ENCODE measurements at places on chromosomes 6 and 20. TPM values are rescaled to one million over a fixed set of nuclear protein-coding genes. Genes with fewer than 3 reads are reported as not detected.

The PRR18 gene
- total RNA-seq: 0.95 TPM

The LY6G6D gene
- total RNA-seq: not detected

- no peak for DNase-seq
- H3K27ac ChIP-seq: no peak overlapping the region
- H3K36me3 ChIP-seq: no peaks in the 10 kb centered on the region
- 0 out of 2 replicates have a peak, but pooled peaks cover 4% of the 10 kb centered on the region for H3K4me1 ChIP-seq
- no peaks in the 10 kb centered on the region for H3K27me3 ChIP-seq
Observed at GRCh38 chr6:119327810-119328209, 21.8 kb downstream of the MAN1A1 start.

GRCh38 chr6:168045706-168046620, 33.0 kb downstream of the FRMD1 start:
- no peaks in the 10 kb centered on the region for H3K27me3 ChIP-seq
- no peak for DNase-seq
- H3K4me1 ChIP-seq: no peaks in the 10 kb centered on the region
- H3K4me3 ChIP-seq: no peak overlapping the region
- no peak overlapping the region for H3K27ac ChIP-seq
- no peaks in the 10 kb centered on the region for H3K36me3 ChIP-seq

- no peaks in the 10 kb centered on the region for H3K27me3 ChIP-seq
- H3K27ac ChIP-seq: no peak overlapping the region
- no peak overlapping the region for H3K4me3 ChIP-seq
- H3K4me1 ChIP-seq: peaks cover 11% of the 10 kb centered on the region
- DNase-seq: no peak
- H3K36me3 ChIP-seq: no peaks in the 10 kb centered on the region
Observed at GRCh38 chr6:25927756-25928216, 2.7 kb downstream of the SLC17A2 start.

GRCh38 chr6:101783287-101783686, 389.8 kb downstream of the GRIK2 start:
- H3K4me1 ChIP-seq: no peaks in the 10 kb centered on the region
- H3K4me3 ChIP-seq: no peak overlapping the region
- no peak overlapping the region for H3K27ac ChIP-seq
- no peaks in the 10 kb centered on the region for H3K36me3 ChIP-seq
- no peaks in the 10 kb centered on the region for H3K27me3 ChIP-seq

GRCh38 chr20:46951840-46952497, 57.3 kb downstream of the EYA2 start:
- H3K27ac ChIP-seq: no peak overlapping the region
- no peak for DNase-seq
- H3K4me1 ChIP-seq: no peaks in the 10 kb centered on the region
- no peaks in the 10 kb centered on the region for H3K27me3 ChIP-seq
- no peak overlapping the region for H3K4me3 ChIP-seq
